ENCODE measurements at places on chromosomes 13 and 19.

GRCh38 chr19:17554968-17555479 is 425 bp upstream of the COLGALT1 start:
- DNase-seq, result no peak

GRCh38 chr13:87089391-87089790 is 581.8 kb upstream of the SLITRK5 start:
- DNase-seq, result no peak

GRCh38 chr19:28435551-28436271 is 777.2 kb downstream of the UQCRFS1 start:
- DNase-seq, result no peak

GRCh38 chr13:29892151-29892550 is 41.7 kb upstream of the UBL3 start:
- DNase-seq, result no peak

GRCh38 chr19:38850436-38850975 is 720 bp upstream of the HNRNPL start:
- DNase-seq, result no peak

DNA sequence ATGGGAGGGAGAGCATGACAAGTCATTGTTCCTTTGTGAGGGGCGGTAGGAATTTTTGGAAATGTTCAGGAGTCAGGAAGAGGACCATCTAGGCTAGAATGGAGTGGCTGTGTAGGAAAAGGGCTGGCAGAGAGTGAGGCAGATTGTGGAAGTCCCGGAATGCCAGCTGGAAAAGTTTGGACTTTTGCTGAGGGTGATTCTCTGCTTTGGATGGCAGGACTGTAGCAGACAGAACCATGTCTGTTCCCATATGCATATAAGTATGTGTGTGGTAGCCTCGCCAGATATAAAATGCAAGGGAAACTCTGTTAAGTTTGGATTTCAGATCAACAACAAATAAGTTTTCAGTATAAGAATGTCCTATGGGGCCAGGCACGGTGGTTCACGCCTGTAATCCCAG is 112.1 kb downstream of the DNAJC15 start:
- DNase-seq, result no peak

DNA sequence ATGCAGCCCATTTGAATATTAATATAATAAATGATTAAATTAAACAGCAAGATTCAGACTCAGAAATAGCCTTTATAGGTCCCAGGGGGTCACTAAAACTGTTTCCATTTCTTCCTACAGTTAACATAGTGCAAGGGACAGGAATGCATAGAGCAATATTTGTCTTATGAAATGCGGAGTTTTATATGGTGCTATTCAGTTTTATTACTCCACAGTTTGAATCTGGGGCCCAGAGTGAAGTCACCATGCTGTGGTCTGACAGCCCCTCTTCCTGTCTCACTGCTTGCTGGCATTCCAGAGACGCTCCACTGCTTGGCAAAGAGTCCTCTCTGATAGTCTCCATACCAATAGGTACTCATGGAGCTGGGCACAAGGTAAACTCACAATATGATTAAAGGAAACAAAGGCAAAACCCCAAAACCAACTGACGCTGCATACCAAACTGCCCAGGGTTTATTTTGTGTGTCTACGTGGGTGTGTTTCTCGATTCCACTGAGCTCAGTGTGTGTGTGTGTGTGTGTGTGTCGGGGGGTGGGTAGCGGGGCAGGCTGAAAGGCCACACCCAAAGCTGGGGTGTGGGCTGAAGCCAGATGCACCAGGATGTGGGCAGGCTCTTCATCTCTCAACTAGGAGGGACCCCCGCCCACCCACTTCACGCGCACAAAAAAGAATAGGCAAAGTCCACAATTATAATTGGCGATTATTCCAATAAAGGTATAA is 277.9 kb downstream of the TSHZ3 start:
- no peak for DNase-seq

DNA sequence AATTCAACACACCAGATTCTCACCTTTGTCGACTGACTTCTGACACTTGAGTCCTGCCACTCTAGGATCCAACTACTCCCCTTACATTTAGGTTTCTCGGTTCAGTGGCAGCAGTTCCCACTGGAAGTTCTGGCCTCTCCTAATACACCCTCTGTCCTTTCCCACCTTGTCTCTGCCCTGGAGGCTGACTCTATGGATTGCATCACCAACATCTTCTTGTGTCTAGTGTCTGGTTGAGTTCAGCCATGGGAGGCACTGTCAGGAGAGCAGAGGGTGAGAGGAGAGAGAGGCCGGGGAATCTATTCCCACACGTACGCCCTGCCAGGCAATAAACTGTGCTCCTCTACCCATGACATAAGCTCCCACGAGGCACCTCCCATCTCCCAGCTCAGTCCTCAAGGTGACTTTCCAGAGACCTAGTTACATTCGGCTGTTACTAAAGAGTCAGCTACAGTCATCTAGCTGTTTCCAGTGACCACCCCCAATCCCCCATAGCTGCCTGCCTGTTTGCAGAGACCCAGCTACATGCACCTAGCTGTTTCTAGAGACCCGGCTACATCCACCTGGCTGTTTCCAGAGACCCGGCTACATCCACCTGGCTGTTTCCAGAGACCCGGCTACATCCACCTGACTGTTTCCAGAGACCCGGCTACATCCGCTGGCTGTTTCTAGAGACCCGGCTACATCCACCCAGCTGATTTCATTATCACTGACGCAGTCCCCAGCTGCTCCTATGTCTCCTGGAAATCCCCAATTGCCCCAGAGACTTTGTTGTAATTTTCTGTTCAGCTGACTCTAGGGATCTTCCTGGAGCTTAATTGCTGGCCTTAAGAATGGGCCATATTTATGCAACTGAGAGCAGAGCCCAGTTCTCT is 8.1 kb upstream of the LILRB4 start:
- DNase-seq, result no peak

DNA sequence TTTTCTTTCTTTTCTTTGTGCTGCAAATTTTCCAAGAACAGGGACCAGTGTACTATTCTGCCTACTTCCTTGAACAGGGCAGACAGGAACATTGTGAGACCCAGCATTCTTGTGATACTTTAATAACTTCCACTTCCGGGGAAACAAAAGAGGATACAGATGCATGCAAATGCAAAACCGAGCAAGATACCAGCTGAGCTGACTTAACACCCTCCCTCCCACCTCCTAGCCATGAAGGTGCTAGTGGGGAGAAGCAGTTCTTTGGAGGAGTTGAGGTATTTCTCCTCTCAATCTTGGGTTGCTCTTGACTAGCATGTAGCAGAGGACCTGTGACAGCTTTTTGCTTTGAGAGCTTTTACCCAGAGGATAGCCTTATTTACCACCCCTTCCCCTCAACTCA is 111.2 kb downstream of the KLF5 start:
- no peak for DNase-seq

- DNase-seq, result no peak
Measured at GRCh38 chr19:3145909-3146676, 10.3 kb downstream of the GNA15 start.

GRCh38 chr13:63184693-63185092 is 1769.0 kb upstream of the PCDH20 start:
- DNase-seq, result no peak

- peak; percentile 86 for DNase-seq
Measured at GRCh38 chr13:99386911-99387788, 80.0 kb upstream of the GPR183 start.

- DNase-seq, result no peak
Measured at GRCh38 chr19:35106291-35106583, 9.4 kb upstream of the FXYD3 start.
